ENCODE measurements at places on chromosomes 12 and 14.

GRCh38 chr12:131900397-131900796, 6.0 kb downstream of the ULK1 start:
- no peak for DNase-seq

DNA sequence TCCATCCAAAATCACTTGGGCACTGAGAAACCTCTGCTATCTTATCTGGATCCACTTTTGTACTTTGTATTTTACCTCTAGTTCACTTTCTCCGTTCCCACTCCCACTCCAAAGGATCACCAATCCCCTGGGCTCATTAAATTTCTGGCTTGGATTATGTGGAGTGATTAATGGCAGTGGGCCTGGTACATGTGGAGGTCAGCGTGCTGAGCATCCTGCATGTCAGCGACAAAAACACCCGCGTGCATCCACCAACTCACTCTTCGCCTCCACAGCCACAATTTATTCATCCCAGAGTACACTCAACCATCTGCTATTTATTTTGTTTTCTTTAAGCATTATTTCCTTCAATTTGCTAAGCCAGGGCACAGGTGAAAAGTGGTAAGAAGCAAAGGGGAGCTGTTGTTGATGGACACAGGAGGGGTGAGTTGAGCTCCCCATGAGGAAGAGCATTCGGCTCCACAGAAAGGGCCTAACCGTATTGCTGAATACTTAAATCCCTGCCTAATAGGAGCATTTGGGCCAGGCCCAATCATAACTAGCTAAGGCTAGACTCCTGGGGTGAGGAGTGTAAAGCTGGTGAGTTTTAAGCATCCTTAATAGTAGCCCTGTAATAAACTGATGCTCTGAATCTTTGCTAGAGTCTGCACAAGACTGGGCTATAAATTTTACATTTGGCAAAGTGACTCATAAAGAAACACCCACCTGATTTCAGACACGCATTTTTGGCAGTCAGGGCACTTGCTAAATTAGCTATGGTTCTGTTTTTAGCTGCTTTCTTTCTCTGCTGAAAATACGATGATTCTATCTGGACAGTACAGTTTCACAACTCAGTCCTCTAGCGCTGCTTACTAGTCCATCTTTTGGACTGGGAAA, 137.8 kb downstream of the SLC25A21 start:
- no peak for DNase-seq

- no peak for DNase-seq
These were observed 420.4 kb downstream of the PCNX1 start for GRCh38 chr14:71327691-71328090.

DNA sequence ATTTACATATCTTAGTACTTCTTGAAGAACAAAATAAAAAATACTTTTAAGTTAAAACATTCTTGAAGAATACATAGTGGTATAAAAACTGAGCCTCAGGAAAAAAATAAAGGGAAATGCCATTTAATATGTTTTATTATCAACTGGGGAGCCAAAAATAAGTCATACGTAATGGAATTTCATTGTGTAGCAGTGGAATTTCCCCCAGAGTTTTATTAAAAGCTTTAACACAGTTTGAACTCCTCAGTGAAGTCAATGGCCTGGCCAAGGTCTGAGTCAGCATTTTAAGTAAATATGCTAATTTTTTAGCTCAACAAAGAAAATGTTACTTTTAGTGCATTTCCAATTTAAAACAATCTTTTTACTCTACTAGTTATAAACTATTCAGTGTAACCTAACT, 350.1 kb upstream of the ATP2B1 start:
- DNase-seq: no peak

DNA sequence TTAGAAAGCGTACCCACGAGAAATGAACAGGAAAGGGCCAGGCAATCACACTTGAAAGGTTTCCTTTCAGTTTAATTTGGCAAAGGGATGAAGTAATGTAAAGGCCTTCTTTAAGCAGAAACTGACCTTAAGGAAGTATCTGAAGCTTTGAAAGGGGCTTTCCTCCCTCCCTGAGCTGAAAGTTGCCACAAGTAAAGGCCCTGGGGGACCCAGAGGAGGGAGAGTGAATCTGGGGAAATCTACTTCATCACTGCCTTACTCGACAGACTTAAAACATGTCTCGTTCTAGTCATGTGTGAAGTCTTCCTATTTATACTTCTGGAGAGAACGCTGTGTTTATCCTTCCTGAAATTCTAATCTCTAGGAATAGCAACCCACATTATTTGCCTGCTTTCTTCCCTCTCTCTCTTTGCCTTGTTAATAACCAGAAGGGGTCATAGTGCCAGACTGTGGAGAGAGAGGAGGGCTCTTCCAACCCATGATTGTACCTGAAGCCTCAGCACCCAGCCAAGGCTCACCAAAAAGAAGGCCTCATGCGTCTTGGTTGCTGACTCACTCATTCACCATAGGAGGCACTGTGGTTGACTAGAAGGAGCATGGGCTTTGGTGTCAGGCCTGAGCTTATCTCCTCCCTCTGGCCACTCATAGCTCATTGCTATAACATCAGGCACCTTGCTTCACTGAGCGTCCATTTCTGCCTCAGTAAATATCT, 10.2 kb upstream of the GPX2 start:
- DNase-seq: no peak

GRCh38 chr12:13957576-13957975, 23.8 kb downstream of the GRIN2B start:
- DNase-seq: no peak

DNA sequence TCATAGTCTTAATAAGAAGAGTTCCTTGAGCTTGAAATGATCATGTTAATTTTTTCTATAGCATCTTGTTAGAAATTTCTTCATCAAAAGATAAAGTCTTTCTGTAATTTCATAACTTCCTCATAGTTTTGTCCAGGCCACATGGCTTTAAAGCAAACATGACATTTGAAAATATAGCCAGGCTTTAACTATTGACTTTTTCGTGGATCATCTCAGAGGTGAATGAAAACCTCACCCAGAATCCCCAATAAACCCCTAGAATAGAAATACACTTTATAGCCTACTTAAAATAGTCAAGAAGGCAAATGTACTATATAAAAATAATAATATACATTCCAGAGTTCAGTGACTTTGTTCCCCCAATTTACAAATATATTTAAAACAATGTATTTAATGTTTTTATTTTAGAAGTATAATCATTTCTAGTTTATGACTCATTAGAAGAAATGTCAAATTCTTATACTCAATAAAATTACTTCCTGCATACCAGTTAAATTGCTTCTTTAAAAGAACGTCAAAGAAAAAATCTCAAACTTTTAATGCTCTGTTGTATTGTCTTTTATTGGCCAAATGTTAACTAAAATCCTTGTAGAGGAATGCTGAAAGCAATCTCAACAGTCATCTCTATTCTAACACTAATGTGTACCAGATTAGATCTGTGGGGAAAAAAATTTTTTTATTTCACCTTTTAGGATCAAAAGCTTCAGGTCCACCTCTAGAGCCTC, 21.6 kb downstream of the EXOC5 start:
- peak; percentile 18 for DNase-seq

GRCh38 chr12:98154850-98155249, 360.5 kb upstream of the TMPO start:
- no peak for DNase-seq

DNA sequence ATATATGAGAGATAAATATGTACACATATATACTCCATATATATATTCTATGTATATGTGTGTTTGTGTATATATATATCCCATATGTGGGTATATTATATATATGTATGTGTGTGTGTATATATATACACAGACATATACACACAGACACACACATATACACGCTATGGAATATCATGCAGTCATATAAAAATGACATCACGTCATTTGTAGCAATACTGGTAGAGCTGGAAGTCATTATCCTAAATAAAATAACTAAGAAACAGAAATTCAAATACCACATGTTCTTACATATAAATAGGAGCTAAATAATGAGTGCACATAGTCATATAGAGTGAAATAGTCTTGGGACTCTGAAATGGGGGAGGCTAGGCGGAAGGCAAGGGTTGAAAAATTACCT, 1000.2 kb downstream of the LRFN5 start:
- no peak for DNase-seq

DNA sequence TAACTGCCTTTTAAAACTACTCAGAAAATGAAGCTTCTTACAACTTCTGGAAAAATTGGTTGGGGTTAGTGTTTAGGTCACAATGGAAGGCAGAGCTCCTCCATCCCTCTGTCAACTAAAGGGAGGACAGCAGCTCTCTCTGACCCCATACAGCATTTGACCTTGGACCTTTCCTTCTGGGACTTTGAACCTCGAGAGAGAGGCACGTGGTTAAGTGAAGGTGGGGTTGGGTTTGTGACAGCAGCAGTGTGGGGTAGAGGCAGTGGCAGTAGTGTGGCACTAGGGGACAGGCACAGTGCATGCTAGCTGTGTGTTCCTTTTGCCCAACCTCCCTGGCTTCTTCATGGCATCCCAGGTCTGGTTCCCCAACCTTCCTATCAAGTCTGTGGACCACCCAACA, 9.4 kb upstream of the C12orf75 start:
- DNase-seq: no peak

DNA sequence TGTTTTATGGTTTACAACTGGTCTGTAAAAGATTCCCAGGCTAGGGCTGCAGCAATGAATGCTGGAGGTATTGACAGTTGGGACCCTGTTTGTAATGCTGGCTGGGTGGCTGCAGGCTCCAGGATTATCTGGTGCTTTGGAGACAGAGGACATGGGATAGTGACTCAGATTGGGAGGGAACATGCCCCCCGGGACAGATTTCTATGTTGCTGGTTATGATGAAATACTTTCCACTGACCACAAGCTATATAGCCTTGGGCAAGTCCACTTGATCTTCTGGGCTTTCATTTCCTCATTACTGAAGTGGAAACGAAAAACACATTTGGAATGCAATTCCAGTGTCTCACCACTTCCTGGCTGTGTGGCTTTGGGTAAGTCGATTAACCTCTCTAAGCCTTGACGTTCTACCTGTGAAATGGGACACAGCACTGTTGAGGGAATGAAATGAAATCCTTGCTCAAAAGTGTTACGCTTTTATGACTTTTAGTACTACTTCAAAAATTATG, 6.3 kb upstream of the TPCN1 start:
- peak; percentile 98 for DNase-seq

DNA sequence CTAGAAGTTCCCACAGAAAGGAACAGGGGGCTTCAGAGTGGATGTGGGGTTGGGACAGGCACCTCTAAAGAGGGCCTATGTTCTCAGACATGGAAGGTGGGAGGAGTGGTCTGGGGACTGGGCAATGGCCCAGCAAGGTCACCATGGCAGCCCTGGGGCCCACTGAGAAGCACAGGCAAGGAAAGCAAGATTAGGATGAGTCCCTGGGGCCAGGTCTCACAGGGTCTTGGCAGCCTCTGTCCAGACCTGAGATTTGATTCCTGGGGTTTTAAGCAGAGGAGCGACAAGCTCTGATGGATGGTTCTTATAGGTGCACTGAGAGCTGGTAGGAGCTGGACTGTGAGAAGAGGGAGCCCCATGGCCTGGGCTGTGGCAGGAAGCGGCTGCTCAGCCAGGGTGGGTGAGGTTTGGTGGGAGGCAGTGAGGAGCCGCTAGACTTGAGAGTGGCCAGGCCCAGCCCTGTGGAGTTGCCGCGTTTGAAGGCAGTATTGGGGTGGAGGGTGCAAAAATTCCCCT, 44.0 kb downstream of the DLK1 start:
- no peak for DNase-seq

DNA sequence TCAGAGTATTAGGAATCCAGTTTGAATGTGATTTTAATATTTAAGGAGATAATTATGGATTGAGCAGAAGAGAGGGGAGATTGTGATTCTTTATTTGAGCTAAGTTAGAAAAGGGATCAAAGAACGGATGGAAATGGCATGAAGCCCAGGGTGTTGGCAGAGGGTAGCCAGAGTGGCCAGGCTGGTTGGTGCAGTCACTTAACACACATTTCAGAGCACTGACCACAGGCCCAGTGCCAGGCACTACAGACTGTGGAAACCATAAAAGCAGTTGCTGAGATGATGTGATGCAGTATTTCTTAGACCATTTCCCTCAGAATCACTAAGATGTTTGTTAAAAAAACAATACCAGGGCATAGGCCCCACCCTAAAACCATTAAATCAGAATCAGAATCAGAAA, 167.7 kb upstream of the AMIGO2 start:
- DNase-seq: no peak

GRCh38 chr12:113201187-113202177, 16.0 kb downstream of the RITA1 start:
- no peak for DNase-seq

- DNase-seq: no peak
These were observed 13.3 kb downstream of the RAP1B start for GRCh38 chr12:68623984-68624383.

DNA sequence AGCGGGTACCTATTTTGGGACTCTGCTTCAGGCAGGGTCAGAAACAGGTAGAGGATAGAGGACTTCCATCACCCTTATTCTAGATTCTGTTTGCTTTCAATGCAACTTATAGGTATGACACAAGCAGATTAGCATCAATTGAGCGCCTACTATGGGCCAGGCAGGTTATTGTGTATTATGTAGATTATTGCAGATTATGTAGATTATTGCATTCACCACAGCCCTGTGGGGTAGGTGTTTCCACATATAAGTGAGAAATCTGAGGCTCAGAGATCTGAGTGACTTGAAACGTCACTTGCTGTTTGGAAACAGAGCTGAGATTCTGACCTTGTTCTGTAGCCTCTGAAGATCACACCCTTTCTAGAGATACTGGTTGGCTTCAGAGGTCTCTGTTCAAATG, 25.7 kb upstream of the SERPINA4 start:
- DNase-seq: no peak

DNA sequence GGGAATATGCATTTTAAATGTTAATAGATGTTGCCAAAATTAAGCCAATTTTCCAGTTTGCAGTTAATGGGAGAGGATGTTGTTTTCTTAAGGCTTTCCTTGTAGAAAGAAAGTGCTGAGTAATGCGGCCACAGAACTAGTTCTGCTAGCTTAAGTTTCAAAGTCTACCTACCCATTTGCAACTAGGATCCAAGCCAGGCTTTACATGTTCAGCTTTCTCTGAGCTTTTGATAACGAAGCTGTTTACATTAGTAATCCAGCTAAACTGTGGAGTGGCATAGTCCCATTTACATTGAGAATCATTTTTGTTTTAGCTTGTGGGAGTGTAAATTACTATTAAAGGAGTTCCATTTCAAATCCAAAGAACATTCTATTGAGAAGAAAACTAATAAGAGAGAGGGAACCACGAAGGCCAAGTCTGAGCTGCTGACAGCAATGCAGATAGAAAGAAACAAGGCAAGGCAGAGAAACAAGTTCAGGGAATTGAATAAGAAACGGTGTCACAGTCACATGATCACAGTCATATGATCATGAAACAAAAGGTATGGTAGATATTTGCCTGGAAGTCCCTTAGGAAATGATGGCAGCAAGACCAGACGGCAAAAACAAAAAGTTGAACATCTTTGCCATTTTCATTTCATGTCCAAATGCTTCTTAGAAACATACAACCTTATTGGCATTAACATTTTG, 274.9 kb downstream of the PAWR start:
- no peak for DNase-seq

All from inflammatory macrophage (primary cell).